SK-N-DZ (cell line): ENCODE measurements at places on chromosomes 5 and 9.
A peak's percentile ranks its signal among the peaks of the same experiment; 100 is the strongest.

GRCh38 chr9:124453586-124454191, 3.4 kb downstream of the ADGRD2 start:
- DNase-seq: no peak

DNA sequence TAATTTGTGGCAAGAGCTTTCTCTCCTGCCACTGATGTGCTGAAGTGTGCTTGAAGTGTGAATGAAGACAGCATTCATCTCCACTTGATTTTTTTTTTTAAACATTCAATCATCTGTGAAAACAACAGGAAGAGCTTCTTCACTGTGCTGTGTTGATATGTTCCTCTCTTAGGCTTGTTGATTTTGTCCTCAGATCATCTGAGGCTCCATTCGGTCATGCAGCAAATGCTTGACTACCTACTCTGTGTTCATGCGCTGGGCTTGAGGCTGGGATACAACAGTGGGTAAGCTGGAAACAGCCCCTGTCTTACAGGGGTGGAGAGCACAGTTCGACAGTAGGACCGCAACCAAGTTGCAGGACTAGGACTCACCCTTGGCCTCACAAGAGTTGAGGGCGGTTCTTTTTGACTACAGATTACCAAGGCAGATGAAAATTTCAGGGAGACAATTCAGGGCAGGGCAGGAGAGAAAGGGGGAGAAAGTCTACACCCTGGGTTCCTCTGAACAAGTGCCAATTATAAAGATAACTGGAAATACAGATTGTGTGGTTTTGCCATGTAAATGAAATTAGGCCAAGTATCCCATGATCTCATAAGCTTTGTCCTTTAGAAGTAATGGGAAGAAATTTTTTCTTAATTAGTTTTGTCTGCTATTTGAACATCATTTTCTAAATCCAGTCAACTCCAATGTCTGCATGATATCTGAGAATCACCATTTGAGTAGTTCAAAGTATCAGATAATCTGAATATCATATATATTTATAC, 31.0 kb upstream of the F2R start:
- no peak for DNase-seq

DNA sequence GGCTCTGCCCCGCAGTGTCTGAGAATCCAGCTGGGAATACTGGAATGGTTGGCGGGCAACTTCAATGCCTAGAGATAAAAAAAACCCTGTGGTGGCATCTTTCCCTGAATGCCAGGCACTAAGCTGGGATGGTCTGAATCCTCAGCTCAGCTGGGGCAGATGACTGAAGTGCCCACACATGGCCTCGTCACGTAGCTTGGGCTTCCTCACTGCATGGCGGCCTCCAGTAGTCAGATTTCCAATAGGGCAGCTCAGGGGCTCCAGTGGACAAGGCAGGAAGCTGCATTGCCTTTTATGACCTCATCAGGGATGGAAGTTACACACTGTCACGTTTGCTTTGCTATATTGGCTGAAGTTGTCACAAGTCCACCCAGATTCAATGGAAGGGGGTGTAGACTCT, 24.3 kb upstream of the FUBP3 start:
- no peak for DNase-seq

DNA sequence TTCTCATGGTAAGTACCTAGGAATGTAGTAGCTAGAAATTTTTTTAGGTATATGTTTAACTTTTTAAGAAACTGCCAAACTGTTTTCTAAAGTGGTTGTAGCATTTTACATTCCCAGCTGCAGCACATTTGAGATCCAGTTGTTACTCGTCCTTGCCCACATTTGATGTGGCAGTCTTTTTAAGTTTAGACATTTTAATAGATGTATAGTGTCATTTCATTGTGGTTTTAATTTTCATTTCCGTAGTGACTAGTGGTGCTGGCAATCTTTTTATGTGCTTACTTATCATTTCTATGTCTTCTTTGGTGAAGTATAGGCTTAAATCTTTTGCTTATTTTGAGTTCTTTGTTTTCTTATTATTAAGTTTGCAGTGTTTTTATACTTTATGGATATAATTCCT, 171.6 kb downstream of the GAS1 start:
- DNase-seq: no peak

DNA sequence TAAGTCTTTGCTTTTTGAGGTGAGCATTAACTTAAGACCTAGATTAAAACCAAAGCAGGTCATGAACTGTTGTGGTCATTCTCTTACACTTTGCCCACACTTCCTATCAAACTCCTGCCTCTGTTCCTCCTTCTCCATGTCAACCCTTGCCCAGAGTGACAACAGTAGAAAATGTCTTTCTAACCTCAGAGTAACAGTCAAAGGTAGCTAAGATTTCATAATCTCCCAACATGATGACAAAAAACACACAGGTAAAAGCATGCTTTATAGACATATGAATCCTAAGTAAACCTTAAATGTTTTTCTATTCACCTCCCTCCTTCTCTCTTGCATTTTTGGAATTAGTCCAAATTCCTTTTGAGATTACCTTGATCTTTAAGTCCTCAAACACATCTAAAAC, 422.3 kb downstream of the SPATA31D1 start:
- no peak for DNase-seq

DNA sequence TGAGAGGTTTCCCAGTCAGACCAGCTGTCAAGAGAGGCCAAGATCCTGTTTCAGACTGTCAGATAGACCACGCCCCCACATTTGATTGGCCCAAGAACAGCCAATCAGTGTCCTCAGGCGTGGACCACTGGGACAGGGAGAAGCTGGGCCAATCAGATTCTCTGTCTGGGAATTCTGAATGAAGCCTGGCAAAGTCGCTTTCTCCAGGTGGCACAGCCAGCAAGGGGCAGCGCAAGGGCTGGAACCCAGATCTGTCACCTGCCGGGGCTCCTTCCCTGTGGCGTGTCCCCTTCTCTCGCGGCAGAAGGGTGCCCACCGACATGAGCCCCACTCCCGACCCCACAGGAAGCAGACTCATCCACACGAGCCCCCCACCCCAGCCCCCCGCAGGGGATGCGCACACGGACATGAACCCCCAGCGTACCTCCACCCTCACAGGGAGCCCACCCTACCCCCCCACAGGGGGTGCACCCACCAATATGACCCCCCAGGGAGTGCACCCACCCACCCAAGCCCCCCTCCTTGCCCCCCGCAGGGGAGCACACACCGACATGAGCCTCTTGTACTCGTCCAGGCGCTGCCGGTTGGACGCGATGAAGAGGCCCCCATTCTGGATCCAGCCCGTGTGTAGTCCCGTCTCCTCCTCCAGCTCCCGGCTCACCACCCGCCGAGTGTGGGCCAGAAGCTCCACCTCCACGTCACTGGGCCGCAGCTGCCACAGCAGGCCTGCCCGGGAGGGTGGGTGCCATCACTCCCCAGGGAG, 6.1 kb downstream of the SARDH start:
- DNase-seq: peak; percentile 87

DNA sequence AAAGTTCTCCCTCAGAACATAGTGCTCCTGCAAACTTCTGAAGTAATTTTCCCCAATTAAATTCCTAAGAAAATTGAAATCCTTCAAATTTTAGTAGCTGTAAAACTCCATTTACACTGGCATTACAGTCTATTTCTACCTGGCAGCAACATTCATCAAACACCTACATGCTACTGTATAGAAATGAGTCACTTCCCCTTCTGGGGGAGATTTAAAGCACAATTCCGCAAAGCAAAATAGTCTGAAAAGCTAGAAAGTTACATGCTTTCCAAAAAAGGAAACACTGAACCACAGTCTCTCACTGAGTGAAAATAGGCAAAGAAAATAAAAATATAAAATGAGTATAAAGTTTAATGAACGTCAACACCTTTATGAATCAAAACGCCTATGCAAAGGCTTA, 43.3 kb downstream of the MCTP1 start:
- DNase-seq: no peak

- DNase-seq: no peak
These were observed 1.4 kb upstream of the THG1L start for GRCh38 chr5:157729858-157730257.

DNA sequence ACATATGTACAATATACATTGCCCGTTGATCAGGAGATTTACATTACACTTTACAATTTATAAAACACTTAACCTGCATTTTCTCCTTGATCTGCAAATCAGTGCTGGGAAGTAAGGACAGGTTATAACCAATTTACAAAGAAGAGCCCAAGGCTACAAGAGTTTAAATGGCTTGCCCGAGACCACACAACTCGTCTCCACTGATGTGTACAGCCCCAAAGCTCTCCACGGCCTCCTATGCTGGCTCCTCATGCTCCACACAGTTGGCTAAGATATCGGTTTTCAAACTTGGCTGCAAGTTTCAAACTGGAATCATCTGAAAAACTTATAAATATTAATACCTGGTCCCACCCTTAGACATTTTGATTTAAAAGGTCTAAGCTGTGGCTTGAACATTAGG, 10.3 kb downstream of the ACTL7B start:
- no peak for DNase-seq

GRCh38 chr9:133711428-133712220, 26.5 kb downstream of the SARDH start:
- no peak for DNase-seq

DNA sequence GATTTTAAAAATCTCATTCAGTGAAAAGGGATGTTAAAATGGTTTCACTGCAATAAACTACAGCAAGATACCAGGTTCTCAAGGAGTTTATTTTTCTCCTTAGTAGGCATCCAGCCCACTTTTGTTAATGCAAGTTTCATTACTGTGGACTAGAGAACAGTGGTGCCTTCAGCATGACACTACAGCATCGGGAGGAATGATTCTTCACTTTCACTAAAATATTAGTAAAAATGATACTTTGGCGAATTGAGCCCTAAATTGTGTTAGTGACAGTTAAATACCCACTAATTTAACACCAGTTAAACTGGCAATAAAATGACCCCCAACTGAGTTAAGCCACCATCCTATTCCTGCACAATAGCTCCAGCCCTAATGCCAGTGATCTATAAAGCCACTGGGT, 152.2 kb upstream of the MPDZ start:
- no peak for DNase-seq

DNA sequence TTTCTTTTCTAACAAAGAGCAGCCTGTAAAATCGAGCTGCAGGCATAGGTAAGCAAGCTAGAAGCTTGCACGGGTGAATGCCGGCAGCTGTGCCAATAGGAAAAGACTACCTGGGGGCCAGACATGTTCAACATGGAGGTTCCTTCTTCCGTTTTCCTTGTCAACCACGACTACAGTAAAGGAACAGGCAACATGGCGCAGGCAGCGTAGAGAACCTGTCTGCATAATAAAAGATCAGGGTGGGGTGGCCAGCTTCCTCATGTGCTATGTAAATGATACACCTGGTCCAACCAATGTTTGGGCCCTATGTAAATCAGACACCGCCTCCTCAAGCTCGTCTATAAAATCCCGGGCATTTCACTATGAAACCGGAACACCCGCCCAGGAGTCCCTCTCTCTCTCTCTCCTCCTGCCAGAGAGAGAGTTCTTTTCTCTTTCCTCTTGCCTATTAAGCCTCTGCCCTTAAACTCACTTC, 103.8 kb upstream of the LIFR start:
- peak; percentile 98 for DNase-seq

DNA sequence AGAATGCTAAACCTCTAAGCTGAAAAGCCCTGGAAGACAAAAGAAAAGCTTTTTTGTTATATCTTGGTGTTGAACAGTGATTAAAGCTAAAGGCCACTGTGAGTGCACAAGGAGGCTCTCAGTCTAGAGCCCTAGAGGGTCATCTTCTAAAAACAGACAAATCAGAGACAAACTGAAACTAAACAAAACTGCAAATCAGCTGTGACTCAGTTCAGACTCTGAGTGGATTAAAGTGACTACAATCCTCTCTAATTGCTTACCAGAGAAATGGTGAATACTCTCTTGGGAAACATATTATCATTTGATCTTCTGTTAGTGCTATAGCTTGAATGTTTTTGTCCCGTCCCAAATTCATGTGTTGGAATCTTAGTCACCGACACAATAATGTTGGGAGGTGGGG, 491.9 kb downstream of the CDH18 start:
- DNase-seq: no peak

- DNase-seq: no peak
These were observed 71.4 kb upstream of the COL5A1 start for GRCh38 chr9:134570151-134570621.

GRCh38 chr5:122673343-122673742, 101.5 kb upstream of the SNX2 start:
- DNase-seq: no peak

- DNase-seq: no peak
These were observed 29.5 kb downstream of the SURF6 start for GRCh38 chr9:133306242-133307204.

DNA sequence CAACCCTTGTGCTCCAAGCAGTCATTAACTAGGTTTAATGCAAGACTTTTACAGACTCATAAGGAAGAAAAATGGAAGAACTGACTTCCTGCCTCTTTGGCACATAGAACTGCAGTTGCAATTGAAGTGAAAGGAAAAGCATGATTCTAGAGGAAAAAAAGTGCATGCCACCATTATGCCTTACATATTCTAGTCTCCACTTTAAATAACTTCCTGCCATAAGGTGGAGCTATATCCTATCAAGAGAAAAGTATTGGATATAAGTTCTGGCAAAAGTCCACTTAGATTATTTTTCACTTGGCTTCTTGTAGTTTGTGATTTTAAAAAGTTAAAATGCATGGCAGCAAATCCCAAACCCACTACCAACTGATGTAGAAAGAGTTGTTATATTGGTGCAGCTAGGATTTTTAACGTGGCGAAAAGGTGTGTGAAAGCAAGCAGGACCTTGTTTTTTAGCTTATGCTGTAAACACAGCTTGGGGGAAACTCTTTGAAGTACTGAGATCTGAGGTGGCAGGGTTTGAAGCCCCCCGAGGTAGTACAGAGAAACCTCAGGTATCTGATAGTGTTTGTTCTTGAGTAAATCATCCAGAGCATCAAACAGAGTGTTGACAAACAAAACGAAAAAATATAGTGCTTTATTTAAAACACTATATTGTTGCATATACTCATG, 117.9 kb downstream of the ANXA1 start:
- DNase-seq: peak; percentile 15

GRCh38 chr5:53369681-53370080, 110.7 kb upstream of the FST start:
- no peak for DNase-seq

DNA sequence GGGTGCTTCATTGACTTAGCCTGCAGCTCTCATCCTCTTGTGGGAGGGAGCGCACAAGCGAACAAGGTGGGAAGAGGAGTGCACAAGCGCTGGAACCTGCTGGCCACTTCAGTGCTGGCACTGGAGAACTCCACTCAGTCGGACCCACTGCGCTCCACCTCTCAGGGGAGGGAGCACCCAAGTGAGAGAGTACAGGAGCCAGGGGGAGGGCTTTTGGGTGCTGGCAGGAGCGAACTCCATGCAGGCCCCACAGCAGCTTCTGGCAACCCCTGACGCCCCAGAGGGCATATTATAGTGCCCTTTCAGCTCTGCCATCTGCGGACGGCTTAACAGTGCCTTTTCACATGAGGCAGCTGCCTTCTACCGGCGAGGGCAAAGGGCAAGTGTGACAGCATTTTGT, 774.2 kb upstream of the COX7C start:
- DNase-seq: no peak
